ENCODE measurements at places on chromosomes 7 and 10. TPM values are rescaled to one million over a fixed set of nuclear protein-coding genes. Genes with fewer than 3 reads are reported as not detected.

PLAC9 gene
- 73.6 TPM for total RNA-seq

PKD1L1 gene
- 0.13 TPM for total RNA-seq

UPF2 gene
- 17.7 TPM for total RNA-seq

GLI3 gene
- total RNA-seq = 3.7 TPM

IGF2BP3 gene
- total RNA-seq = 17.9 TPM

TMEM178B gene
- 0.06 TPM for total RNA-seq

SRGN gene
- 310 TPM for total RNA-seq

BLNK gene
- not detected for total RNA-seq

FAM24B gene
- total RNA-seq = 3.7 TPM

MYH16 gene
- total RNA-seq = not detected

AZGP1 gene
- not detected for total RNA-seq

OPN4 gene
- not detected for total RNA-seq

COL13A1 gene
- total RNA-seq = 14.8 TPM

ZNF503 gene
- 10.8 TPM for total RNA-seq

AFAP1L2 gene
- 0.13 TPM for total RNA-seq

TYW1B gene
- 3.7 TPM for total RNA-seq

HTR5A gene
- total RNA-seq = not detected

SPAM1 gene
- total RNA-seq = not detected

HOXA1 gene
- 0.12 TPM for total RNA-seq

SH2D4B gene
- not detected for total RNA-seq

SNX8 gene
- 20.0 TPM for total RNA-seq

ACSL5 gene
- total RNA-seq = 0.92 TPM

WNT8B gene
- total RNA-seq = not detected

VIPR2 gene
- total RNA-seq = 0.06 TPM

MLXIPL gene
- not detected for total RNA-seq

Data from aortic smooth muscle cell (primary cell).